Body of pancreas (tissue), 4 donors: ENCODE measurements at places on chromosomes 1 and 21. TPM values are rescaled to one million over a fixed set of nuclear protein-coding genes. Genes with fewer than 3 reads are reported as not detected.

The SPRR5 gene
- total RNA-seq, result not detected

The PRELP gene
- total RNA-seq, result 14.8 TPM

The TNFRSF14 gene
- total RNA-seq, result 58.3 TPM

The KRTAP12-2 gene
- not detected for total RNA-seq

The RNU1-4 gene
- 15,479 TPM for total RNA-seq

The EYA3 gene
- 7.8 TPM for total RNA-seq

DNA sequence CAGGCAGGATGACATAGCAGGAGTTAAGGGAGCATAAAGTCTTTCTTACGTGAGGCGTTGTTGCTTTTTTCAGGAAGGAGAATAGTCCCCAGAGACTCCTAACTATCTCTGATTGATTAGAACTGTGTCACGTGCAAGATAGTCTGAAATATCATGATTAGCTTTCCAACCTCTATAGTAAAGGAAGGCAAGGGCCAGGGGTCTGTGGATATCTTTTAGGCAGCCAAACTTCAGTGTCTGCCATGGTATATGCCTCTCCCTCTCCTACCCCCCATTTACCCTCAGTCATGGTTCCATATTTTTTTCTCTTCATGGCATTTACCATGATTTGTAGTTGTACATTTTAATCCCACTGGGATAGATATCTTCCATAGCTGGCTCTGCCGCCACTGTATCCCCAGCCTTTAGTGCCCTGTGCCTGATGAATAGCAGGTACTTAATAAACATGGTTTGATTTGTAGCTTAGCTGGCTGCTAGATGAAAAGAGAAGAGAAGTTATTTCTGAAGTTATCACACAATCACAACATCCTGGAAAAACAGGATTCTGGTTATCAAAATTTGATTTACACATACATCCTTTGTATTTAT is 318.7 kb upstream of the ST6GALNAC5 start:
- no peak overlapping the region for H3K27ac ChIP-seq
- DNase-seq, result no peak
- H3K4me3 ChIP-seq, result no peak overlapping the region
- H3K36me3 ChIP-seq, result no peaks in the 10 kb centered on the region

DNA sequence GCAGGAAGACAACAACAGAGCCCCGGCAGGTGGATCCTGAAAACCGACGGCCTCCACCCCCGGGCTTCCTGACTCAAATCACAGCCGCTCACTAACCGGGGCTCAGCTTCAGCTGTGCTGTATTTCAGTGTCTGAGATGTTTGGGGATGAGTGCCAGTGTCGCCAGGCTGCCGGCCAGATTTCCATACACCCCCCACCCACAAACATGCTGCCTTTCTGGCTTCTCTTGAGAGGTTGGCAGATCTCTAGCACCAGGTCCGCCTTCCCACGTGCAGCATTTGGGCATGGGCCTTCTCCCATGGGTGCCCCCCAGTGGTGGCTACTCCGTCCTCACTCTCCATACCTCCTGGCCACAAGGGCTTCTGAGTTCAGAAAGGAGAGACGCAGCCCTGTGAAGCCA is 34.8 kb downstream of the KCNAB2 start:
- H3K4me3 ChIP-seq, result no peak overlapping the region
- no peaks in the 10 kb centered on the region for H3K36me3 ChIP-seq
- DNase-seq, result no peak
- no peaks in the 10 kb centered on the region for H3K4me1 ChIP-seq

GRCh38 chr1:154479764-154480421 is 22.1 kb upstream of the TDRD10 start:
- no peak overlapping the region for H3K27ac ChIP-seq
- no peak overlapping the region for H3K4me3 ChIP-seq
- peaks cover 6% of the 10 kb centered on the region for H3K4me1 ChIP-seq
- H3K27me3 ChIP-seq, result no peaks in the 10 kb centered on the region
- H3K36me3 ChIP-seq, result no peaks in the 10 kb centered on the region

GRCh38 chr1:29513357-29513756 is 277.0 kb downstream of the PTPRU start:
- H3K27ac ChIP-seq, result no peak overlapping the region
- DNase-seq, result peak; percentile 41
- no peaks in the 10 kb centered on the region for H3K27me3 ChIP-seq

GRCh38 chr1:25484533-25484932 is 53.8 kb downstream of the MACO1 start:
- H3K36me3 ChIP-seq, result peaks cover 4% of the 10 kb centered on the region
- H3K4me1 ChIP-seq, result peaks cover 16% of the 10 kb centered on the region
- no peak overlapping the region for H3K27ac ChIP-seq
- no peak for DNase-seq
- H3K27me3 ChIP-seq, result no peaks in the 10 kb centered on the region

DNA sequence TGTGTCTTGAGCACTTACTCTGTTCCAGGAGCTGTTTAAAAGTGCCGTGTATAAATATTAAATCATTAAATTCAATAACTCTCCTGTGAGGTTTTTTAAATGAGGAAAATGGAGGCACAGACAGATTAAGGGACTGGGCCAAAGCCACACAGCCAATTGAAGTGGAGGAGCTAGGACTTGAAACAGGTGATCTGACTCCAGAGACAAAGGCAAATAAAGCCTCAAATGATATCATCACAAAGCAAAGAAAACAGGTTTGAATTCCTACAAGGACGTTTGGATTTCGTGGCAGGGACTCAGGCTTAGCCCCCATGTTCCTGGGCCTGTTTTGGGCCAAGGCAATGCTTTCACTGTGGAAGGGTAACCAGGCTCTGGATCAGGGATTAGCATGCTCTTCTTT is 45.2 kb upstream of the DMBX1 start:
- no peak overlapping the region for H3K4me3 ChIP-seq
- H3K27ac ChIP-seq, result no peak overlapping the region
- peaks cover 9% of the 10 kb centered on the region for H3K4me1 ChIP-seq
- DNase-seq, result no peak

DNA sequence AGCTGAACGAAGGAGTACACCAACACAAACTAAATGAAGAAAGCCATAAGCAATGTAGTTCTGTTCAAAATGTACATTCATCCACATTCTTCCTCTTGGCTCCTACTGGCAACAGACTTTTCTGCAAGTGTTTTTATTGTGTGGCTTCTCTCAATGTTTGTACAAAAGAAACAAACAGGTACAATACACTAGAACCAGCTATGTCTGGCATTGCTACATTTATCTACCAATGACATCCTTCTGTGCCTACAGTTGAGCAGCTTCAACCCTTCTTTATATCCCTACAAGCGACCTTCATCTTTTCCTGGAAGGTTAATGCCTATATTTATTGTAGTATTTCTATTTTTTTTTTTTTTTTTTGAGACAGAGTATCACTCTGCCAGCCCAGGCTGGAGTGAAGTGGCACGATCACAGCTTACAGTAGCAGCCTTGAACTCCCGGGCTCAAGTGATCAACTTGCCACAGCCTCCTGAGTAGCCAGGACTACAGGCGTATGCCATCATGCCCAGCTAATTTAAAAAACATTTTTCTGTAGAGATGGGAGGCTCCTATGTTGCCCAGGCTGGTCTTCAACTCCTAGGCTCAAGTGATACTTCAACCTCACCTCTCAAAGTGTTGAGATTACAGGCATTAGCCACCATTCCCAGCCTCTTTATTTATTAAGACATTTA is 89.3 kb downstream of the ASH1L start:
- no peak for DNase-seq
- H3K36me3 ChIP-seq, result peaks cover 2% of the 10 kb centered on the region
- H3K4me1 ChIP-seq, result peaks cover 6% of the 10 kb centered on the region
- H3K27me3 ChIP-seq, result no peaks in the 10 kb centered on the region

GRCh38 chr21:43991447-43991991 is 20.6 kb upstream of the TRAPPC10 start:
- H3K36me3 ChIP-seq, result no peaks in the 10 kb centered on the region
- no peak for DNase-seq
- no peak overlapping the region for H3K27ac ChIP-seq
- no peak overlapping the region for H3K4me3 ChIP-seq

DNA sequence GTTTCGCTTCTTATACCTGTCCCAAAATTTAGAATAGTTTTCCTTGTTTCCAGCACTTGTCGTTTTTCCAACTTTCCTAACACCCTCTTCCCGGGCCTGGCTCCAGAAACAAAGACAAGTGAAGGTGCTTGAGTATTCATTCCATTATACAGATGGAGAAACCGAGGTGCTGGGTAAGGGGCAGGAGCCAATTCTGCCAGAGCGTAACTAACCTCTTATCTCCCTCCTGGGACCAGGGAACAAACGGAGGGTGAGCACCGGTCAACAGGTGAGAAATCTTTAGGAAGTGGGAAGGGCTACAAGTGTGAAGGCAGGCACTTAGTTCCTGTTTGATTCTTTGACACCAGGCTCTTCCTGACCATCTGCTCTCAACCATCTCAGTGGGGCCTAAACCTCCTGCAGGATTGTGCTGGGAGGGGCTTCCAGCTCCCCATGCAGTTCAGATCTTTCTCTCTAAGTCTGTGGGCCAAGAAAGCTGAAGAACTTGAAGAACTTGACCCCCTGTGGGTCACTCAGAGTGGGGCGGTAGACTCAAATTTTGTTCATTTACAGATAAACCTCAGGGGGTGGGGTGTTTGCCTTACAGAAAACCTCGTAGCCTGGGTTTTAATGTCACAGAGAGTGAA is 8.7 kb downstream of the PLXNA2 start:
- peak overlapping the region; percentile 68 for H3K27ac ChIP-seq
- no peak overlapping the region for H3K4me3 ChIP-seq
- DNase-seq, result no peak
- peaks cover 100% of the 10 kb centered on the region for H3K4me1 ChIP-seq
- no peaks in the 10 kb centered on the region for H3K27me3 ChIP-seq
- no peaks in the 10 kb centered on the region for H3K36me3 ChIP-seq

DNA sequence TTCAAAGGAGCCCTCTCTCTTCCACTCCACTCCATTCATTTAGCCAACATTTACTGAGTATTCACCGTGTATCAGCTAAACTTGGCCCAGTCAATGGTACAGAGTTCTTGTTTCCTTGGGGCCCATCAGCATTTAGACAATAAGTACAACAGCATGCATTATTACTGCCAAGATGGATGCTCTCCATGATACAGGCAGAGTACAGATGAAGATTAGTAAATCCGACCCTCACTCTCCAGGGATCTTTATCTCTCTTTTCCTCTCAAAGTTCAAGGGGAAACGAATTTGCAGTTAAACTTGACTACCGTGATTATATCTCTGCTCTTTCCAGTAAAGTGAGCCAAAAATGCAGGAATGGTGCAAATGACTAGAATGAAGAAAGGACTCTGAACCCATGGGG is 184.6 kb upstream of the DUSP10 start:
- H3K27me3 ChIP-seq, result no peaks in the 10 kb centered on the region
- H3K36me3 ChIP-seq, result no peaks in the 10 kb centered on the region
- no peak for DNase-seq
- no peaks in the 10 kb centered on the region for H3K4me1 ChIP-seq
- H3K27ac ChIP-seq, result no peak overlapping the region

DNA sequence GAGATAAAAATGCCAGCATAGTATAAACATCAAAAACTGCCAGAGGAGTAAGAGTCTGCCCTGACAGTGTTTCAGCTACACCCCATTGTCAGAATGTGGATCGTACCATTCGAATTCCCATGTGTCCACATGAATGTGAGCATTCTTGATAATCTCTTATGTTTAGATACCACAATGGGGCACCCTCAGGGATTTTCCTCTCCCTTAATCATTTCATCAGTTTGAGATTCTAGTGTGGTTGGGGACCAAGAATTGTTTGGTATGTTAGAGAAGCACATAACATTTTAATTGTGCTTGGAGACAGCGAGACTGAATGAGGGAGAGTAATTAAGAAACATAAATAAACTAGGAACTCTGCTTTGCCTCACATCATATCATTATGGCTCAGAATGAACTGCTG is 120.2 kb downstream of the ZC3H11B start:
- H3K4me1 ChIP-seq, result no peaks in the 10 kb centered on the region
- no peaks in the 10 kb centered on the region for H3K27me3 ChIP-seq
- no peak for DNase-seq
- H3K36me3 ChIP-seq, result no peaks in the 10 kb centered on the region
- H3K27ac ChIP-seq, result no peak overlapping the region
- no peak overlapping the region for H3K4me3 ChIP-seq

GRCh38 chr1:109895720-109896504 is 14.7 kb upstream of the CSF1 start:
- no peaks in the 10 kb centered on the region for H3K27me3 ChIP-seq
- no peaks in the 10 kb centered on the region for H3K36me3 ChIP-seq
- peak; percentile 46 for DNase-seq
- H3K4me3 ChIP-seq, result no peak overlapping the region
- peak overlapping the region; percentile 9 for H3K27ac ChIP-seq

GRCh38 chr1:4086921-4087320 is 186.8 kb upstream of the C1orf174 start:
- no peak for DNase-seq
- H3K4me1 ChIP-seq, result peaks cover 25% of the 10 kb centered on the region
- no peaks in the 10 kb centered on the region for H3K36me3 ChIP-seq
- no peak overlapping the region for H3K27ac ChIP-seq
- H3K4me3 ChIP-seq, result no peak overlapping the region
